ENCODE measurements at places on chromosomes 5 and 9.
A peak's percentile ranks its signal among the peaks of the same experiment; 100 is the strongest.

- no peak for DNase-seq
Measured at GRCh38 chr5:55982957-55983381, 11.8 kb downstream of the IL6ST start.

DNA sequence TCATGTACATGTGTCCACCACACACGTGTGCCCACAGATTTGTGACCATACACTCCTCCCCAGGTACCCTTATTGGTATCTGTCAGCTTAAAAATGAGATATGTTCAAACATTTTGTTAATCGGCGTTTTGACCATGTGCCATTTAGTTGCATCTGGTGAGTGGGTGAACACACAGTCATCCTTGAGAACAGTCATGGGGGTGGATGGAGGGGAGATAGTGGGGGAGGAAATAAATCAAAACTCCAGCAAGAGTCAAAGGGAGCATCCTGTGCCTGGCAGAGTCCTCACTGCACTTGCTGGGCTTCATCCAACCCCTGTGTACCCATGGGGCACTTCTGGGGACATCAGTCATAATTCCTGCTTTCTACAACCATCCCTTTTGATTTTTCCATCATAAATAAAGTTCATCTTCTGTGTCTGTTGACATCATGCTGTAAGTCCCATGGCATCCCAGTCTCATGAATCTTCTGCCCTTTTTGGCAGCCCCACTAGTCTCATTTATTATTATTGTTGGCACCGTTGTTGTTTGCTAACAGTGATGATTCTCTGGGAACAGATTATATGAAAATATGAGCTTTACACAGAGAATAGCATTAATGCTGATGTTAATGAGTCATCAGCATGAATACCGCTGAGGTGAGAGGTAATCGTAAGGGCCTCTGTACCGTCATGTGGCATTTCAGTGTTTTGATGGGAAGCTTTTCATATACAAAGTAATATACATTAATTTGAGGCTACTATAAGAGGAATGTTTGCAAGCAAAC lies 24.4 kb upstream of the CLK4 start:
- DNase-seq = no peak

GRCh38 chr9:26426551-26427131 lies 466.0 kb downstream of the CAAP1 start:
- no peak for DNase-seq

DNA sequence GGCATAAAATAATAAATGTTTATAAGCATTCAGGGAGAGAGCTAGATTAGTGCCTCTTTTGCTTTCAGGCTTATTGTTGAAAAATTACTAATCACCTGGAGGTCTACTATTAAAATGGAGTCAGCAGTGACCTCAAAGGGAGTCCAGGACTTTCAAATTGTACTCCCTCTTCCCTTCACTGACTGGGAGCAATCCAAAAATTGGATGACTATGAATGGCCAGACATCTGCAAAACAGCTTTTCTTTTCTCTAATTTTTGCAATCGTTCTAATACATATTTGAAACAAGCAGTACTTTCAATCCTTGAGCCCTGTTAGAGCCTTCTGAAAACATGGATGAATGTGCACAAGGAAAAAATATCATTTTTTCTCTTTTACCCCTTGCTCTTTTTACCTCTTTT lies 461.8 kb downstream of the TMEM232 start:
- no peak for DNase-seq

DNA sequence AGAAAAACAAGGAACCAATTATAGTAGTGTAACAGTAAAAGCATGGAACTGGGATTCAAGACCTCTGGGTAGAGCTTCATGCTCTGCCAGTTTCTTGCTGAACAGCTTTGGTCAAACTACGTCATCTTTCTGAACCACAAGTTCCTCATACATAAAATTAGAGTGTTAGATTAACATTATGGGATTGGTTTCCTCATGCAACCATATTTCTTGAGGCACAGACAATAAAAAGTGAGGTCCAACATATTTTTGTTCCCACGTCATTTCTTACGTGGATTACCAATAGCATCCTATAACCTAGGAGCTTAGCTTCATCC lies 354.8 kb downstream of the TMEM232 start:
- no peak for DNase-seq

DNA sequence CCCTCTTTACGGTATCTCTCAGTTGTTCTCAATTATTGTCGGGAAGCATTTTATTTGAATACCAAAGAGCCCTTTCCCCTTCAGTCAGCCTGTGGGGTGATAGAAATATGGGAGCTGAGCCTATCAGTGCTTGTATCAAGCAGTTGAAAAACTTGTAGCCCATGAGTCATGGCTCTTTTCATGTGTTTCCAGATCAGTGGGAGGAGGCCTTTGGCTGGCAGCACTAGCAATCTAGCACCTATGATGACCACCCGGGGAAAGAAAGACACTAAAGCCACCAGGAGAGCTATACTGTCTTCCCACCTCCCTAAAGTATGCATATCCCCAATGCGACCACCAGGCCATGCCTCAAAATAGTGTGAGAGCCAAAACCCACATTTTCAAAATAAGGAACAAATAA lies 696.9 kb upstream of the C9orf72 start:
- no peak for DNase-seq

- no peak for DNase-seq
Measured at GRCh38 chr9:89844535-89844934, 239.7 kb downstream of the GADD45G start.

- no peak for DNase-seq
Measured at GRCh38 chr5:1564182-1564748, 40.5 kb upstream of the LPCAT1 start.

GRCh38 chr9:135215571-135216161 lies 128.2 kb downstream of the OLFM1 start:
- DNase-seq = peak; percentile 62

DNA sequence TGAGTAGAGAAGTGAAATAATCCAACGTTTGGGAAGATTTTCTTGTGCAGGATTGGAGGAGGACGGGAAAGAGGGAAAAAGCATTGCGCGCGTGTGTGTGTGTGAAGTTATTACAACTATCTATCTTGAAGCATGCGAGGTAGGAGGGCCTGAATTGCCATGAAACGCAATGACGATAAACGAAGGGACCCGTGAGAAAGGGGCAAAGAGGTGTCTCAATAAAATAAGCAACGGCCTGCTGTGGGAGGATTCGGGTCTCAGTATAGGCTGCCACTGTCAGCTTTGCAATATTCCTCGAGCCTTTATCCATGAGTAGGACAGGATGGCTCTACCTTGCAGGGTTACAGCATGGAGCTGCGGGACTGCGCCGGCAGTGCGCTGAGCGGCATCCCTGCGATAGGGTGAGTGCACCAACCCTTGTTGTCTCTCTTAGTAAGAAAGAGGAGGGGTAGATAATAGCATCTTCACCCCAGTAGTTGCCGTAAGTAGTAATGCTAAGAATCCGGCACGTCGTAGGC lies 631 bp upstream of the RCL1 start:
- no peak for DNase-seq

- DNase-seq = no peak
Measured at GRCh38 chr5:43152946-43153345, 32.2 kb downstream of the ZNF131 start.

GRCh38 chr5:145681686-145682085 lies 153.5 kb downstream of the PRELID2 start:
- DNase-seq = no peak

DNA sequence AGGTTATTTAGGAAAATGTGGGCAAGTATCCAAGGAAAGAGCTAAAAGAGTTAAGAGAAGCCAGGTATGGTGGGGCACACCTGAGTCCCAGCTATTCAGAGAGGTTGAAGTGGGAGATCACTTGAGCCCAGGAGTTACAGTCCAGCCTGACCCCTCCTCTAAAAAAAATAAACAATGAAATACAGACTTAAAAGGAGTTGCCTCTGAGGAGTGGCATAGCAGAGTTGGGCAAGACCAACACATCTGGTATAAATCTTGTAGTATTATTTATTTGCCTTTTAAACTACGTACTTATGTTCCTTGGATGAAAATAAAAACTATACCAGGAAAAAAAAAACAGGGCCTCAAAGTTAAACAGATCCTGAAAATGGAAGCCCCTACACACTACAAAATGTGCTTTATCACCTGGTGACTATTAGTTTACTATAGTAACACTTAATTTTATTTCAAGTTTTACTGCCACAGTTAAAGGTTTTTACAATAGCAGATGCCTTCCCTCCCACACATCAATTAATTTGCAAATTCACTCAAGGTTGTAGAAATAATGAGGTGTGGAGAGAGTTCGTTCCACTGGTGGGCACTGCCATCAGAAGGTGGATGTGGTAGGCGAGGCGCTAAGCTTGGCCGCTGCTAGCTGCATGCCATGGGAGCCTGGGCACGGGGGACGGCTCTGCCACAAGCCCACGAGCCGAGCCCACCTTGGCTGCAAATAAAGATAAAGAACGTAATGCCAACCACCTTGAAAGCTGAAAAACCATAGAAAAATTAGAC lies 48.0 kb downstream of the MED27 start:
- DNase-seq = no peak

DNA sequence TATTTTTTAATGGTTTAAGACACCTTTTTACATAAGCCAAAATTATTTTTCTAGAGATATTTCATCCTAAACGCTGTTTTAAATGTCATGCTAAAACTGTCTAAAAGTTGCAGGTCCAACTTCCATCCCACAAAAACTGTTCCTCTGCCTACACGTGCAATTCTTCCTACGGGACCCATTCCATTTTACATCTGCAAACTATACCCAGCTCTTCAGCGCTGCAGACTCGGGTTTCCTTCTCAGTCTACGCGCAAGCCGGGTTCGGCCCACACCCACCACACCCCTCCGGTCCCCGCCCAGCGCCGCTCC lies 8.7 kb downstream of the RANBP6 start:
- no peak for DNase-seq

DNA sequence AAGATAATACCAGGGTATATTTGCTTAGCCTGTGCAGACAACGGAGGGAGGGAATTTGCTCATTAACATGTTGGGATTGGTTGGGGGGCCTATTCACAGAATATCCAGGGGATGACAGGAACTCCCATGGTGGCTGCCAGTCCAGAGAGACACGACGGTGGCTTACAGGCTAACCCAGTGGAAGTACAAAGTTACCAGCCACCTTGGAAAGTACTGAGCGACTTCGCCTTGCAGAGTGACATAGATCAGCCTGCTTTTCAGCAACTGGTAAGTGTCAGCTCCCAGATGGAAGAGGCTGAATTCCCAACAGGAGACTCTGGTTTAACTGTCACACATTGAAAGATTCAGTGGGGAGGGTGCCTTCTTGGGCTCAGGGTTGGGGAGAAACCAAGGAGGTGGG lies 7.9 kb downstream of the ISL1 start:
- DNase-seq = no peak

DNA sequence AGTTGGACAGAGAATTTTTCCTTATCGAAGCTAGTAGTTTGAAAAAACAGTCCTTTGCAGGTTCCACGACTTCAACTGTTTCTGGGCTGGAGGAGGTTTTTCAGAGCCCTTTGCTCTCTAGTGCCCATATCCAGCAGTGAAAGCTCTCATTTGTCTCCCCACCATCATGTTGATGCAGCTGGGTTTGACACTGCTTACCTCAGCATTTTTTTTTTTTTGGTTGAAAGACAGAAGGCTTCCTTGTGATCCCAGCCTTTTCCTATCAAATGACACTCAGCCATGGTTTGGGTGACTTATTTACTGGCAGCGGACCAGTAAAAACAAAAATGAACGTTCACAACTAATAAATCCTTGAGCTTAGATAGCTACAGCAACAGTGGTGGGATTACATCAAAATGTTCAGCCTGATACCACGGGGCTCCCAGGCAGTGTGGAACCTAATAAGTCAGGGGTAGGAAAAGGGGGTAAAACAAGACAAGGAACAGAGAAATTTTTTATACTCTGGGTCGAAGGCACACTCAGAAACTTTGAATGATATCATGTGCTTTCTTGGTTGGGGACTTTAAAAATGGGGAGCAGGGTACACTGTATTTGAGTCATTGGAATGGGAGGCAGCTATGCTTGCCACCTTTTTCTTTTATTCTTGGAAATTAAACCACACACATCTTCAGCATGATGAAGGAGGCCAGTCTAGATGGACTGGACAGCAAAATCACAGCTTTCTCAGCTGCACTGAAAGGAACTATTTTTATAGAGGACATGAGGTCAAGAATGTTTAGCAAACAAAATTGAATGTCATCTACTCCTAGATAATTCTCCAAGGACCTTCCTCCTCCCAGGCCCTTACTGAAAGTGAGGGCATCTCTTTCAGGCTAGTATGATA lies 308.9 kb upstream of the MPDZ start:
- no peak for DNase-seq

DNA sequence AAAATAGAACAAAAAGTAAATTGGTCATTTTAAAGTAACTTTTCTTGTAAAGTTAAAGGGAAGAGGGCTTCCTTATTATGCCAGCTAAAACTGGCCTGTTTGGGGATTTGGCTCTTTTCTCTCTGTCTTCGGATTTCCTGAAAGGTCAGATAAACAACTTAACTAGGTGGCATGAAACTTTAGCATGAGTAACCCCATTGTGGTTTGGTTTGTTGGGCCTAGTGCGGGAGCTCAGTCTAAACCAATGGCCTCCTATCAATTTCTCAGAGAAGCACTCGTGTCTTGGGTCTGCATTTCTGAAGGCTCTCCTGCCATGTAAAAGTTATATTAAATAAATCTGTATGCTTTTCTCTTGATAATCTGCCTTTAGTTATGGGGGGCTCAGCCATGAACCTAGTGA lies 48.5 kb upstream of the ANKH start:
- DNase-seq = no peak

GRCh38 chr9:35481347-35481975 lies 8.4 kb upstream of the RUSC2 start:
- DNase-seq = no peak

GRCh38 chr5:179296150-179296821 lies 49.0 kb downstream of the ADAMTS2 start:
- peak; percentile 11 for DNase-seq

GRCh38 chr9:115717711-115718173 lies 435.8 kb upstream of the PAPPA start:
- no peak for DNase-seq

- no peak for DNase-seq
Measured at GRCh38 chr9:126734877-126735276, 70.0 kb upstream of the ZBTB43 start.

DNA sequence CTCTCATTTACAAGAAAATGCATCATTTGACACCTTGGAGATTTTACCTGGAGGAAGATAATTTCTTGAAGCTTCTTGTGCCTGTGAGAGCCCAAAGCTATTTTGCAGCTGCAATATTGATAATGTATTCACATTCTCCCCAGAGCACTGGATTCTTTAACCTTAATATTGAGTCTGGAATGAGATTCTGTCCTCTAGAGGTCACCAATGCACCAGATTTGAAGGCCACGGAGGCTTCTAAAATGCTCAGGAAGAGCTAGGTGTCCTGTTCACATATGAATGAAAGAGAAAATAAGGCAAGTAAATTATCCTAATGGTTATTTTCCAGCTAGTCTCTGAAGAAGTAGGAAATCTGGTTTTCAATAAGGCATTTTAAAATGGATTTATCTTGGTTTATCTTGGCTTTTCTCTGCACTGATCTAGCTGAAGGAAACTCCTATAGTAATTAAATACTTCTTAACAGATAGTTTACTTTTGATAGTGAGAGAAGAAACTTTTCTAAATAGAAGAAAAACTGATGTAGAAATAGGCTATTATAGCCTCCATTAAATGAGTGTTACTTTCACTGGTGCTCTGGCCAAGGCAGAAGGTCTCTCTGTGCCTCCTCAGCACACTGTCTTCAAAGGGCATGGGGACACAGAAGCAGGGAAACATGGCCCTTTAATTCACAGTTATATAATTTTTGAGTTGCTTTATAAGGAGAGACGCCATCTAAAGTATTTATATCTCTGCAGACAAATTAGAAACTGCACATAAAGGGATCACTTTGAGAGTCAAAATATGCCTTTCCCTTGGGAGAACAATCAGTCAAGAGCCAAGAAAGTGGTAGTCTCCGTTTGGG lies 297.0 kb upstream of the ACTBL2 start:
- peak; percentile 63 for DNase-seq

GRCh38 chr5:42021923-42022322 lies 96.8 kb downstream of the FBXO4 start:
- DNase-seq = no peak

Measured in right hindlimb (tissue), 1 donor.